ENCODE measurements at places on chromosomes 4 and X.

DNA sequence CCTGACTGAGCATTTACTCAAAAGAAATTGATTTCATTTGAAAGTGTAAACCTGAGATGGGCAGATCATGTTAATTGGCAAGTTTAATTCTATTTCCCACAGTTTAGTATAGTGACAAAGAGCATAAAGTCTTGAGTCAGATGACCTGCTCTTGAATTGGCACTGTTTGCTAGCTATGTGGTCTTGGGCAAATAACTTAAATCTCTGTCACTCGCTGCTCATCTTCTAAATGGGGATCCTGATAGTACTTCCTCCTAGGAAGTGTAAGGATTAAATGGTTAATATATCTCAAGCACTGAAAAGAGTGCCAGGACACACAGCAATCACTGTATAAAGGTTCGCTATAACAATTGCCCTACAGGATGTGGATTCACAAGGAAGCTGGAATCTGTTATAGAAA is 242.8 kb upstream of the JADE1 start:
- no peak for DNase-seq

GRCh38 chr4:647481-647880 is 22.1 kb downstream of the PDE6B start:
- no peak for DNase-seq

DNA sequence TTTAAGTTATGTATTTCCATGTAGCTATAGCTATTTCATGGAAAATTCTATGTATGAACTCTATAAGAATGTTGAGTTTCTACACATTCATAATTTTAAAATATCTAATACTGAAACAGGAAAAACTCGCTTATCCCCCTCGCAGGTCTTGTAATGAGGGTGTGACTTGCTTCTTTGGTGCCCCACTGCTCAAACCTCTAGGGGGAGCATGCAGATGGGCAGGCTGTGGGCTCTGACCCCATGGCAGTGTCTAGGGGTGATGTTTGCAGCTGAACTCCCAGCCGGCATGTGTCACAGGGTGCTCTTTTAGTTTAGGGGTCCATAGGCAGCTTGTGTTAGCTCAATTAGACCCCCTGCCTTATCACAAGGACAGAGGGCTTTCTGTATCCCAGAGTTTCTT is 1825.7 kb upstream of the ADGRL3 start:
- DNase-seq, result no peak

DNA sequence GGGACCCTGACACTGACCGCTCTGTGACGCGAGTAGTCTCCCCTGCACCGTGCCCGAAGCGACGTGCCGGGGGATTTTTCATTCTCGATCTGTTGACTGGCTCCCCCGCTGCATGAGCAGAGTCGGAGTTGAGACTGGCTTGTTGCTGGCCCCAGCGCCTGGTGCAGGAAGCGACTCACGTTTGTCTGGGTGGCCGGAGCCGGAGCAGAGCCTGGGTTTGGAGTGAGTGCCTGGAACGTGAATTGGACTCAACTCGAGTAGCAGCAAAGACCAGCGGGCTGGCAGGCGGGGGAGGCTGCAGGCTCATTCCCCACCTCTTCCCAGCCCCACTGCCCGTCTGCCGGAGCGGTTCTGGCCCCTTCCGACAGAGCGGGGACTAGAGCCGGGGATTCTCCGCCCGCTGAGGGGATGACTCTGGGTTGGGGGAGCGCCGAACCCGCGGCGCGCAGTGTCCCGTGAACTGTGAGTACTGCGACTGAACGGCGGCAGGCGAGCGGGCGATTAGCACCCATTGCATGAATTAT is 554 bp downstream of the PCDH7 start:
- DNase-seq, result no peak

DNA sequence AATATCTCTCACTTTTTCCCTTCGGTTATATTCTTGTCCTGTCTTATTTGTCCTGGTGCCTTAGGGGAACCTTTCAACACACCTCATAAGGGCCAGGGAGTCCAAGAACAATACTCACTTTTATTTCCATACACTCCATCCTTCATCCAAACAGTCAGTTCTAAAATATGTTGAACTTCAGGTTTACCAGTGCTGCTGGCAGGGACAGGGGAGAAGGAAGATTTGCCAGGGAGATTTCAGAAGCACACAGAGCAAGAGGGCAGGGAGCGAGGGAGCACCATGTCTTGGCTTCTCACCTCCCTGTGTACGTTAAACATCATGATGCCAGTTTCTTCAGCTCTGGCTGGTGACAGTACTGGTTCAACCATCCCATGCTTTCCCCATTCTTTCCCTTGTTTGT is 631.1 kb upstream of the FAT1 start:
- DNase-seq, result no peak

DNA sequence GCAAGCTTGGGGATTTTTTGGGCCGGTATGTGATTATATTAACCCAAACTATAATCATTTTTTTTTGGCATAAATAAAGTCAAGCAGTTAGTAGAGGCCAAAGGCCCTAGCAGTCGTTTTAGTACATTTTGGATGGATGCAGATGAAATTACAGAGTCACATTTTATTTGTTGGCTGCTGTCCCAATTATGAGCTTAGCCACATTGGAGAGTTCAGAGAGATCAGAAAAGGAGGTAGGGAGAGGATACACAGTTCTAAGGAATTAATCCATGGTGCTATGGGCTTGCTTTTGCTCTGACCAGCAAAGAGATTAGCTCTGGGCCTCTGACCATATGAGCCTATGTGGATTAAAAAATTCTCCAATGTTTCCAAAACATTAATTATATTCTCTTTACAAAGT is 395.1 kb downstream of the RAPGEF2 start:
- DNase-seq, result no peak

- DNase-seq, result no peak
Measured at GRCh38 chrX:1581132-1581531, 10.3 kb upstream of the AKAP17A start.

- no peak for DNase-seq
Measured at GRCh38 chrX:131271274-131271673, 17.8 kb downstream of the IGSF1 start.

- no peak for DNase-seq
Measured at GRCh38 chr4:110195561-110196205, 2.7 kb downstream of the ELOVL6 start.

DNA sequence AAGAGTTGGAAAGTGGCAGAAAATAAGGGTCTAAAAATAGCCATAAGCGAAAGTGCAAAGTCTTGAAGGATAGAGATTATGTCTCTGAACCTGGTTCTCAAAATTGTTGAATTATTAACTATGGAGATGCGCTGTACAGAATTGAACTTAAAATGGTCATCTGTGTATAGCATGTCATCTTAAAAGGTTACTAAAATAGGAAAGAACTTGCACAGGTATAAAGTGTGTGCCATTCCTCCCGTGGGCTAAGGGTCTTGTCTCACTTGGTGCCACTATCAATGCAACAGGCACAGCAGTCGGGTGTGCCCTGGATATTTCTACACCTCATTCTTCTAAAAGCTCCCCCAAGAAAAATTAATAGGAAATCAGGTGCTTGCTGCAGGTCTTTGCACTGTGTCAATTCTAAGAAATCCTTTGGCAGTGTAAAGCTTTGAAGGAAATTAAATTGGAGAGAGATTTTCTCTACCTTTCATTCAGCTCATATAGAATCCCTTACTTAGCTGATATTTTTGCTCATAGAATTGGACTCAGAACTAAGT is 2.4 kb downstream of the SORBS2 start:
- DNase-seq, result no peak

DNA sequence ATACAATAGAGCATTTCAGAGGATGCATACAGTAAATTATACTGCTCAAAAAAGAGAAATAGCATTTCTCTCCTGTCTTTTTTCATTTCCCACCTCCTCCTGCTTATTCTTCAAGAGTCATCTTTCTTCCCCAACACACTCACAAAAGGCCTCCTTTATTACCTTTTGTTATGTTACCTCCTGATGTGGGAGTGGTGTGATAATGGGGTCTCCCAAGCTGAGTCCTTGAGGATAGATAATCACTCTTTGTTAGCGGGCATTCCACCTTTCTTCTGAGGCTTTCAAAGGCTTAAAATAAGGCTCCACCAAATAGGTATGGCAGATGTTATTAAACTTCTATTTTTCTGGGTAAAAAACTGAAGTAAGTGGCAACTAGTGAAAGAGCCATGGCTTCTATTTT is 159.8 kb downstream of the CPEB2 start:
- no peak for DNase-seq

DNA sequence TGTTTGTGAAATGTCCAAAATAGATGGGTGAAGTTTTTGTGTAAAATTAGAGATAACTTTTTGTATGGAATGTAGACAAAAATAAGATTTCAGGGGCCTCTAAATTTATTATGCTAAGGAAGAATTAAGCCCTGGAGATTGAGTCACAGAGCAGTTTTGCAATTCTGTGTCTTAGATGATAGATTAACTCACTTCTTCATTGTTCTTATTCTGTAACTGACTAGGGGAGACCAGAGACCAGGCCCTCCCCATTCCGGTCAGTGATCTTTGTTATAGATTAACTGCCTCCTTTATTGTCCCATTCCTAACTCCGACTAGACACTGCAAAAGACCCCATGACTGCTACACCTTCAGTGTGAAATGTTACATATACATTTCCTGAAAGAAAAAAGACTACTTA is 238.4 kb upstream of the TAPT1 start:
- no peak for DNase-seq

DNA sequence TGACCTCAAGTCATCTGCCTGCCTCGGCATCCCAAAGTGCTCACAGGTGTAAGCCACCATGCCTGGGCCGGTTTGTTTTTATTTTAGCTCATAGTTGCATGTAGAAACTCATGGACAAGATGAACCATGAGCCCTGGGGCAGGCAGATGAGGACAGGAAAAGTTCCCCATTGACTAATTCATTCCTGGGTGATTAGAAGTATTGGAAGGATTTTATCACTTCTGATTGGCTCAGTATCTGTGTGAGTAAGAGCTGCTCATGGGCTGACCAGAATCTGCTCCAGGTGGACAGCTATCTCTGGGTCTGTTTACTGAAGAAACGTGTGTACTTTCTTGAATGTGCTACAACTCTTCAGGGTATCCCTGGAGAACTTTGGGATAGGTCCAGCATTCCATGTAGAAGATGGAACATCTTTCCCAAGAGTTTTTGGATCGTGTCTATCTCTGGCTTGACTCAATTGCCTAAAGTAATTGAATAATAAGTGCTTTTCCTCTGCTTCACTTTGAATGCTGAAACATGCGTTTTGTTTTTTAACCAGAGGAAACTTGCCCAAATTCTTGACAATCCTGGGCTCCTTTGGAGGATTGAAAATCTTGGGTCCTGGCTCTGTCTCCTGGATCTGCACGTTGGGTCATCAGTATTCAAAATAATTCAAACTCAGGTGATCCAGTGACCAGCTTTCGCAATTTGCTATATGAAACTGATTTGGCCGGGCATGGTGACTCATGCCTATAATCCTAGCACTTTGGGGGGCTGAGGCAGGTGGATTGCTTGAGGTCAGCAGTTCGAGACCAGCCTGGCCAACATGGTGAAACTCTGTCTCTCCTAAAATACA is 88.6 kb upstream of the DHRSX start:
- DNase-seq, result no peak

- no peak for DNase-seq
Measured at GRCh38 chr4:90580326-90580725, 453.1 kb downstream of the CCSER1 start.

GRCh38 chr4:173565281-173565680 is 35.3 kb upstream of the HAND2 start:
- no peak for DNase-seq

- DNase-seq, result no peak
Measured at GRCh38 chrX:129845616-129846190, 2.0 kb upstream of the ZDHHC9 start.

GRCh38 chr4:110638089-110638746 is 15.3 kb upstream of the PITX2 start:
- DNase-seq, result no peak

DNA sequence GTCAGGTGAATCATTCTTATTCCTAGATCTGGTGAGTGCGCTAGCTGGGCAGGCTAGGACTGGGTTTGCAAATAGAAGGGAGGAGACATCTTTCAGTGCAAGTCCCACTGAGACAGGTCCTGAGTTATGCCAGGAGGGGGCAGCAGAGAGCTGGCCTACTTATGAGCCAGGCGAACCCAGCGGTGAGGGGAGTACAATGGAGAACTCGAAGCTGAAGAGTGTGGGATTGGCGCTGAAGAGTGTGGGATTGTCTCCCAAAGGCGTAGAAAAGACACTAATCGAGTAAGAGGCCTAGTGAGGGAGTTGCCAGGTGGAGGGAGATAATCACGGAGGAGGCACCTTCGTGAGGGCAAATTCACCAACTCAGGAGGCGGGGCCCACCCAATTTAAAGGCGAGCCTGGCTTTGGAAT is 91.7 kb upstream of the CXorf66 start:
- DNase-seq, result no peak

- no peak for DNase-seq
Measured at GRCh38 chr4:181582595-181582994, 660.6 kb upstream of the TENM3 start.

GRCh38 chrX:124910611-124911010 is 409.1 kb upstream of the TEX13C start:
- no peak for DNase-seq

DNA sequence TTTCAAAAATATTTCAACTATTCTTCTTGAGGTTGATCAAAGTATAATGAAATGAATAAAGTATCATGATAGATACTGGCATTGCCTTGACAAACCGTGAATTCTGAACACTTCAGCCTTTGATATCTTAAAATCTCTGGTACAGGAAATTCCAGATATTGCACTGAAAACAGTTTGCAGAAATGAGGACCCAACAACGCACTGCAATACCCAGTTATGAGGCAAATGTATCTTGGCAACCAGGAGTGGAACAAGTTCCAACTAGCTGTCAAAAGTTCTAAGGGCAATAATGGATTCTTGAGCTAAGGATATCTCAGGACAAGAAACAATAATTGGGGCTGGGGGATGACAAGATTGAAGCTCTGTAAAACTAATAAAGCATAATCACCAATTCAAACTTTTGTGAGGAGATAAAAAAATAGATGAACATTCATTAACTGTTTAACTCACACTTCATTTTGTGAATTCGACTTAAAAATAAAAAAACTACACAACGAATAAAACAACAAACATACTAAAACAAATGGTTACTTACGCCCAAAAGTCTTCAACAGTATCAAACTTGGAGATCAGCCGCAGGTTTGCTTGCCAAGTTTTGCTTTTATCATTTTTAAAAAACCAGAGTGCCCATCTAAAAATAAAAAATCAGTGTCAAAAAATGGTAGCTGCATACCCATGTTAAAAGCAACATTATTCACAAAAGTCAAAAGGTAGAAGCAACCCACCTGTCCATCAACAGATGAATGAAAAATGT is 38.1 kb downstream of the EIF4E start:
- no peak for DNase-seq

- no peak for DNase-seq
Measured at GRCh38 chr4:150244600-150244999, 166.4 kb downstream of the DCLK2 start.

DNA sequence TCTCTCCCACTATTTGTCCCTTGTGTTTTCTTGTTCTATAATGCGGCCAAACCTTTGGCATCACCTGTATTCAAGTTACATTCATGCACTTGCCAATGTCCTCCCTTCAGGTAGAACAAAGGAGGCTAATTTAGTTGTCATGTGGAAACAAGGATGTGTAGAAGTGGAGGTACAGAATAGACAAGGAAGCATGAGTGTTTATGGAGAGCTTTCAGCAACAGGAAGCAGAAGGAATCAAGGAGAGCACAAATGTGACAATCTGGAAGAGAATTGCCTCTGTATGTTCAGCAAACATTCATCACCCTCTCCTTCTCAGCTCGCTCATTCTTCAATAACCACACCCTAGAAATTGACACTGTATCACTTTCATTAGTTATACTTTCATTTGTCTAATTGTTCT is 103.4 kb downstream of the SLC7A11 start:
- DNase-seq, result no peak

- DNase-seq, result no peak
Measured at GRCh38 chrX:68570598-68570997, 71.7 kb downstream of the YIPF6 start.

- no peak for DNase-seq
Measured at GRCh38 chr4:176767183-176767582, 25.5 kb downstream of the VEGFC start.

Data from cortex of kidney (tissue), 1 donor.